ENCODE measurements at places on chromosomes 6 and 20. TPM values are rescaled to one million over a fixed set of nuclear protein-coding genes. Genes with fewer than 3 reads are reported as not detected.

The ADGRF5 gene
- total RNA-seq = under 0.01 TPM

The GSTA2 gene
- not detected for total RNA-seq

The DNMT3B gene
- total RNA-seq = 3.8 TPM

The PSORS1C1 gene
- total RNA-seq = 0.29 TPM

The PTGIS gene
- 255 TPM for total RNA-seq
